ENCODE measurements at places on chromosomes 3 and 15.

DNA sequence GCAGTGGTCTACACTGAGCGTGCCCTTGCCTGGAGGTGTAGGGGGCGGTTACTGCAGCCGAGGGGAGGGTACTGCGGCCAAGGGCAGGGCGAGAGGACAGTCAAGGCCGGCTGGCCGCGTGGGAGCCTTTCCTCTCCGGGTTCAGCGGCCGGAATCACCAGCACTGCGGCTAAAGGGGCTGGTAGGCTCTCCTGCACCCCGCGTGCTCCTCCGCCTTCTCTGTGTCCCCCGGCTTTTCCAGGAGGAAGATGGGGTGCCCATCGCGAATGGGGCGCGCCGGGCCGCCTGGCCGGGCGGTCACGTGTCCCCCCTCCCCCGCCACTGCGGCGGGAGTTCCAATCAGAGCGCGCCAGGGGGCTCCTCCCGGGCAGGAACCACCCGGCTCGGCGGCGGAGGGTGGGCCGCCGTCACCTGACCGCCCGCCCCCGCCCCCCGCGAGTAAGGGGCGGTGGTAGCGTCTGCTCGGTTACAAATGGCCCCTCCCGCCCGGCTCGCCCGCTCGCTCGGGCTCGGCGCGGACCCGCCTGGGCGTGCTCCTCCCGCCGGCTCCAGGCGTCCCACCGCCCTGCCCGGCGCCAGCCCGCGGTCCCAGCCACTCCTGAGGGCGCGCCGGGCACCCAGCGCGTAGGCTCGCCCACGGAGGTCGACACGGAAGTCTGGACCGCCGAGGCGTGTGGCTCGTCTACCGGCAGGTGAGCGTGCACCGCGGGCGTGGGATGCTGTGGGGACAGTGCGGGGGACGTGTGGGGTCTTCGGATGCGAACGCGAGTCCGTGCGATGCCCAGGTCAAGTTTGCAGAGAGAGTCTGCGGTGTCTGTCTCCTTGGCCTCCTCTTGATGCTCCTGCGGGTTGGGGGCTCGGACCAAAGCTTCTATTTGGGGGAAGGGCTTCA lies 242.6 kb upstream of the TOPAZ1 start:
- no peak for DNase-seq

DNA sequence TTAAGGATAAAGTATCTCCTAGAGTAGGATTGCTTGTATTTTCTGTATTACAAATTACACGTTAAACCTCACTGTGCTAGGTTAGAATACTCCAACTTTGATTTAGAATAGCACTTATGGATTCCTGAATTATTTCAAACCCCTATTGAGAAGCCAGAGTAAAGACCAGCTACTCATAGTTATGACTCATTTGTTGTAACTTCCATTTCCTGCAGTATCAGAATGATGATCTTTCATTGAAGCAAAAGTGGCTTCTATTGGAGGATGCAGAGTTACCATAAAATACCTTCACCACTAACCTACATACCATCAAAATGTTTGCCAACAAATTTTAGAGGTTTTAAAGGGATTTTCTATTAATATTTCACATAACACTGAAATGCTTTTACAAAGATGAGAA lies 1322.7 kb upstream of the ALCAM start:
- DNase-seq: no peak

- no peak for DNase-seq
Observed at GRCh38 chr3:141998669-141999290, 122.3 kb downstream of the ATP1B3 start.

- no peak for DNase-seq
Observed at GRCh38 chr15:88258093-88258641, 1.6 kb upstream of the NTRK3 start.

DNA sequence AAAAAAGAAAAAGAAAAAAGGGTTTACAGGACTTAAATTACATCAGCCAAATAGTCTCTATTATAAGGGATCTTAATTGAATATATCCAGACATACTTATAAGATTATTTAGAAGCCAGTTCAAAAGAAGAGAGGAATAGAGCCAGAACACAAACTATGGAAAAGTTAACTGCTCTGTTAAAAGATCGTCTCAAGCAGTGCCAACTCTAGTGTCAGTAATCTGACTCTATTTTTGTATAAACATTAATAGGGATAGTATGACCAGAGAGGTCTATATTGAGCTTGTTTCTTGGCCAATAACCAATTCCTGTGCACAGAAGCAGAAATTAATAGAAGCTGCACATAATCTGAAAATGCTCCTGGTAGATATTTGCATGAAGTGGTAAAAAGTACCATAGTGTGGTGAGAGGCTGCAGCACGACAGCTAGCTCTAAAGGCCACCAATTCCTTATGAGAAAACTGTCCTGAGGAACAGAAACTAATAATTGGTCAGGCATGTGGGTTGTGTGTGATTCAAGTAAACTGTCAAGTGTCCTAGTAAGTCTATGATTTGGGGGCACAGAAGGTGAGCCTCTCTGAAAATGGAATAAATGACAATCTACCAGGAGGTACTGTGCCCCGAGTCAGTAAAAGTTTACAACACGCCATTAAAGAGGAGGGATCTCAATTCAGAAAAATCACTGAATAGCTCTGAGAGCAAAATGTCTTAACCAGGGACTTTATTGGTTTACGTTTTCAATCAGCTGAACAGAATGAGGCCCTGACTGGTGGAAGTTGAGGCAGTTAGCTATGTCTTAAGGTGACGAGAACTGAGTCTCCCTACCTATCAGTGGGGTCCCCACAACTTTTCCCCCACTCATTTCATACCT lies 51.5 kb upstream of the NANOGP8 start:
- no peak for DNase-seq

DNA sequence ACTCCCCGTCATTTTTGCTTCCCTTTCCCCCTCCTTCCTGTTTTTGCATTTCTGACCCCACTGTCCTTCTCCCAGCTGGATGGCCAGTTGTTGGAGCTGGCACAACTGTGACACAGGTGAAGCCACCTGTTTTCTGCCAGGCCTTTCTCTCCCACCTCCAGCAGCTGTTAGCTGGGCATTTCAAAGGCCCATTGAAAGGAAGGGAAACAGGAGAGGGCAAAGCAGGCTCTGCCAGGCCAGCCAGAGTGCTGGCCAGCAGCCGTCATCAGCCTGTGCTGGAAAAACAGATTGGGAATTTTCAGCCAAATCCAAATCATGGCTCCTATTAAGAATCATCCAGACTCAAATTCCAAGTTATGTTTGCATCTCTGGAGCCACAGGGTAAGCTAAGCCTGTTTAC lies 155.2 kb upstream of the C2CD4B start:
- no peak for DNase-seq

GRCh38 chr15:59290295-59291212 lies 82.1 kb downstream of the MYO1E start:
- DNase-seq: no peak

DNA sequence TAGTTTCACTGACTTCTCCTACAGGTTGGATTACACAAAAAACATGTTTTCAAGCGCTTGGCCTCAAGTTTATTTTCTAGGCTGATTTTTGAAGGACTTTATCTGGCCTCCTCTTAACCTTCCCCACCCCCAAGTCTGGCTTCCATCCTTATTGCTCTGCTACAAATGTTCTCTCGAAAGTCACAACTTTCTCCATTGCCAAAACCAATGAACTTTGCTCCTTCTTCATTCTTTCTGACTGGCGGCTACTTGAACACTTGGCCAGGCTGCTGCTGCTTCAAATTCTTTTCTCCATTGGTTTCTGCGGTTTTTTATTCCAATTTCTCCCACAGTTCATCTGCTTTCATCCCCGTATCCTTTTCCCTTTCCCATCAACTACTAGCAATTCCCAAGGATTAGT lies 106.6 kb downstream of the TOP2B start:
- DNase-seq: no peak
